NCI-H2227 treated with DMSO at 0.1 percent for 48 hours (cell line): ENCODE measurements at places on chromosomes 5 and 9.

- no peak for DNase-seq
These were observed 12.3 kb downstream of the GPRIN1 start for GRCh38 chr5:176597417-176598389.

- DNase-seq: no peak
These were observed 211.1 kb downstream of the NR3C1 start for GRCh38 chr5:143192191-143192900.

- DNase-seq: no peak
These were observed 108.5 kb downstream of the ZNF354C start for GRCh38 chr5:179168664-179169063.

DNA sequence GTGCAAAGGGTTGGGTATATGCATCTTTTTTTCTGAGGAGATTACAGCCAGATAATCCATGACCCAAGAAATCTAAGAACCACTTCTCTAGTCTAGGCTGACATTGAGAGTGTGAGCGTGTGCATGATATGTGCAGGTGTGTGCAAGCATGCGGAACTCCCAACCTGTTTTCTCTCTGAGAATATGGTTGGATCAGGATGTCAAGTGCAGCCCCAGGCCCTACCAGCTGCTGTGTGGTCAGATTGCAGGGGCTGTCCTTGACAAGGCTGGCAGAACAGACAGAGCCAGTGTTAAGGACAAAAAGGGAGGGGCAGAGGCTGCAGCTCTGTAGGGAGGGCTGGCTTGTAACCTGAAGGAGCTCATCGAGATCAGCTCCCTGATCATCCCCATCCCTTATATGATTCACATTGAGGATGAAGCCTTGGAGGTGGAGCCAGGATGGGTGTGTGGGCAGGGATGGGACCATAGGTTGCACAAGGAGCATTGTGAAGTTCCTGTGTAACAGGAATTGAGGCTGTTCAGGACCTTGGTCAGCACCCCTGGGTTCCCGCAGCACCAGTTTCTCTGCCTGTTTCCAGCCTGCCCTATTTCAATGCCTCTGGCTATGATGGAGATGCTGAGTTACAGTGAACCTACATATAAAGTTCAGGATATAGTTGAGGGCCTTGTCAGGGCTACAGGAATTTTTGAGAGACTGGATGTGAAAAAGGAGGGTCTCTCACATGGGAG lies 52.6 kb upstream of the ARAP3 start:
- no peak for DNase-seq

GRCh38 chr9:91857291-91858212 lies 92.5 kb downstream of the ROR2 start:
- DNase-seq: peak; percentile 43

DNA sequence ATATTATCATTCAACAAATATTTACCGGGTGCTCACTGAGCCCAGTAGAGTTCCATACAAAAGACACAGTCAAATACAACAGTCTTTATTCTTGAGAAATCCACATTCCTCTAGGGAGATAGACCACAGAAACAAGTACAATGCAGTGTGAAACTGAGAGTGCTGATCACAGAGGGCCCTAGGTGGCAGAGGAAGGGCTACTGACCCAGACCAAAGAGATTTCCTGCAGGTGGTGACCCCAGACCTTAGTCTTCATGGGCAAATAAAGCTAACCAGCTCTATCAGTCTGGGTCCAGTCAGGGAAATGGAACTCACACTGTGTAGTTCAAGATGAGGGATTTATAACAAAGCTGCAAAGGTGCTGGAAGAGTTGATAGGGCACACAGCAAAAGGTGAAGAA lies 110.4 kb upstream of the SLC27A6 start:
- no peak for DNase-seq

- peak; percentile 70 for DNase-seq
These were observed 1.6 kb downstream of the FER start for GRCh38 chr5:108749128-108749861.

DNA sequence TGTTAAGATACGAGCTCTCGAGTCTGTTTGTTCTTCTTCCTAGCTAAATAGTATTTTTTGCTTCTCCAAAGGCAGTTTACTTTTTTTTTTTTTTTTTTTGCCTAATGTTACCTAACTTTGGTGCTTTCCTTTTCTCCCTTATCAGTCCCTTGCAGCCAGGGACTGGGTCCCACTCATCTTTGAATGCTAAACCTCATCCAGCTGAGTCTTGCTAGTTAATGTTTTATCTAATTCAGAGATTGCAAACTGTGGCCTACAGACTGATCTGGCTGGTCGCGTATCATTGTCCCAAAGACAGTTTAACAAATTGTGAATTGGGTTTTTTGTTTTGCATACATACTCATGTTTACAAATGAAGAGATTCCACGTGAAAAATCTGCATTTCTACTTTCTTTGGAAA lies 95.7 kb upstream of the EFNA5 start:
- no peak for DNase-seq

DNA sequence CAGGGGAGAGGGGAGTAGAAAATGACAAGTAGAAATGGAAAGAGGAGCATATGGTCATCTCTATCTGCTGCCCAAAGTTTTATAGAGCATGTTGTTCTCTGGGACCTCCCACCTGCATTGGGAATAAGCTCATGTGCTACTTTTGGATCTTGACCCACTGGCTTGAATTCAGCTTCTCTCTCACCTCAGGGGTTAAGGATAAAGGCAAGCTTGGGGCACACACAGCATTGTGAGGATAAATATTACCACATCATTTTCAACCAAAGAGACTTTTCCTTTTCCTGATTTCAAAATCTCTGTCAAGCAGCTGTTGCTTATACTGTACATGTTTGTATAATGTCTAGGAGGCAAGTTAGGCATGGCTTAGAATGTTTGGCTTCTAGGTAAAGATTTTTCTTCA lies 16.6 kb downstream of the ATP10B start:
- DNase-seq: no peak

- no peak for DNase-seq
These were observed 4.0 kb upstream of the TNPO1 start for GRCh38 chr5:72812488-72812887.

GRCh38 chr5:90111364-90112032 lies 298.1 kb downstream of the CETN3 start:
- no peak for DNase-seq

GRCh38 chr9:71858102-71858798 lies 52.7 kb downstream of the ABHD17B start:
- no peak for DNase-seq

DNA sequence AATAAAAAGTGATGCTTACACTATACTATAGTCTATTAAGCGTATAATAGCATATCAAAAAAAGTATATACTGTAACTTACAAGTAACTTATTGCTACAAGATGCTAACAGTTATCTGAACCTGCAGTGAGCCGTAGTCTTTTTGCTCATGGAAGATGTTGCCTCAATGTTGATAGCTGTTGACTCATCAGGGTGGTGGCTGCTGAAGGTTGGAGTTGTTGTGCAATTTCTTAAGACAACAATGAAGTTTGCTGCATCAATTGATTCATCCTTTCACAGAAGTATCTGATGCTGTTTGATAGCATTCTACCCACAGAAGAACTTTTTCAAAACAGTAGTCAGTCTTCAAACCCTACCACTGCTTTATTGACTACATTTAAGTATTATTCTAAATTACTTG lies 7.8 kb upstream of the C9orf40 start:
- DNase-seq: no peak

DNA sequence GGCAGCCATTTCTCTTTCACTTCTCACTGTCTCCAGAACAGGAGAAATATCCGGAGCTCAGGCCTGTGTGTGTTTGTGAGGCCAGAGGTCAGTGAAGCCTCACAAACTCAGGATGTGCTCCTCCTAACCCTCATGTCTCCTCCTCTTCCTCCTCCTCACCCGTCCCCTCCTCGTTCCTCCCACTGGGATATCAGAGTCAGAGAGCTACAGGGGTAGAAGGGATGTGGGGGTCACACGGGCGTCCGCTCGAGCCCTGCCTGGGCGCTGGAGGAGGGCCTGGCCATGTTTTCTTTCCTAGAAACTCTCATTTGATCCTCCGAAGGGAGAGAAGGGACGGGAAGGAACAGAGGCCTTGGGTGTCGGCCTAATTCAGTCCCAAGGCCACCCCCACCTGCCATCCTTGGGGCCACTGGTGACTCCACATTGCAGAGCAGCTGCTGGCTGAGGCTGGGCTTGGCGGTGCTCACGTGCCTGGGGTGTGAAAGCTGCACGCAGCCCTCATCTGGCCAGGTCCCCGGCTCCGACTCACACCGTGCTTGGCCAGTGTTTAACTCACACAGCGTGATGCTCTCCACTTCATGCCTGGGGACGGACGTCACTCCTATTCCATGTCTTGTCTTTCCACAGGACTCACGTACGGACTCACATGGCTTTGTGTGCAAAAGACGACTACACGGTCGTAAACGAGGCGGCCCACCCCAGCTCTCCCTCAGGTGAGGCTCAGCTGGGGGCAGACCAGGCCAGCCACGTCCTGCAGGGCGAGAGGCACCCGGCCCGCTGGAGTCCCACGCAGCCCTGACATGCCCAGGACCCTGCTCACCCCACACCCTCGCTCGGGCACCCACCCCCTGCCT lies 22.6 kb upstream of the SLC6A19 start:
- no peak for DNase-seq
